Caki2 (cell line): ENCODE measurements at places on chromosomes 3 and 15. TPM values are rescaled to one million over a fixed set of nuclear protein-coding genes. Genes with fewer than 3 reads are reported as not detected.
A peak's percentile ranks its signal among the peaks of the same experiment; 100 is the strongest.

FOXL2 gene
- total RNA-seq = not detected in 2 replicates

- no peak for DNase-seq
Observed at GRCh38 chr3:74139648-74140047, 474.8 kb downstream of the CNTN3 start.

- DNase-seq = no peak
Observed at GRCh38 chr3:98223907-98224672, 40.0 kb upstream of the OR5H6 start.

GRCh38 chr15:76866716-76867321 lies 38.3 kb downstream of the SCAPER start:
- peak; percentile 6 for DNase-seq

DNA sequence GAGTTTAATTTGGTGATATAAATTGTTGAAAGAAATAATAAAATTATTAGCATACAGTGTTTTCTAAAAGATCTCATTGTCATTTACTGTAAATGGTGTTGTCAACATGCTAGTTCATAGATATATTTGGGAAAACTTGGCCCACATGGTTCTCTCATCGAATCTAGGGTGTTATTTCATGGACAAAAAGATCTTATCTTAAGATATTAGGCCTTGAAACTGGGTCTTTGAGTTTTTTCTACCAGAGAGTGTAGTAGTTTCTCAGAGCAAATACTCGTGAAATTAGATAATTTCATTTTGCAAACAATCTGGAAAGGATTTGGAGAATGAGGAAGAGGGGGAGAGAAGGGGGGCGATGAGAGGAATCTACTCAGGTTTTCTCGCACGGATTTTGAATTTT lies 107.9 kb downstream of the MEIS2 start:
- DNase-seq = no peak

DNA sequence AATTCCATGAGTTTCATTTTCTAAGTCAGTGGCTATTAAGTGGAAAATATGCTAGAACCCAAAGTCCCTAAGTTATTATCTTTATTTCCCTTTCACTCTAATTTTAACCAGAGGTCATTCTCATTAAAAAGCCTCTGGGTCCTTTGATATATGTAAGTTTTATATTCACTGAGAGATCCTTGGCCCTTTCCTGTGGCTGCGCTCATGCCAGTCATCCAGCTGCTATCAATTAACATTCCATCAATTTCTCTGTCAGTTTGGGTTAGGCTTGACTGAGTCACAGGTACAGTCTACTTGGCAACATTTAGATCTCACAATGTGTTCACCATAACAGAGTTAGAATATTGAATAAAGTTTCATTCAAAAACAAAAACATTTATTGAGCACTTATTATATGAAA lies 58.0 kb upstream of the FBN1 start:
- DNase-seq = no peak

- no peak for DNase-seq
Observed at GRCh38 chr15:58877999-58878825, 55.3 kb downstream of the SLTM start.

ZBED2 gene
- total RNA-seq = 7.1 and 14.9 TPM in 2 replicates

- no peak for DNase-seq
Observed at GRCh38 chr3:186172353-186172752, 63.5 kb upstream of the ETV5 start.

WWTR1 gene
- total RNA-seq = 130 and 197 TPM in 2 replicates
